Caco-2 (cell line): ENCODE measurements at places on chromosomes 12 and 14. TPM values are rescaled to one million over a fixed set of nuclear protein-coding genes. Genes with fewer than 3 reads are reported as not detected.
A peak's percentile ranks its signal among the peaks of the same experiment; 100 is the strongest.

DIO2 gene
- 3.4 and 4.9 TPM in 2 replicates for total RNA-seq

ANAPC7 gene
- total RNA-seq: 90.4 and 93.8 TPM in 2 replicates

PLXNC1 gene
- total RNA-seq: 41.3 and 47.7 TPM in 2 replicates

CORO1C gene
- total RNA-seq: 176 and 195 TPM in 2 replicates

GRCh38 chr14:68956724-68957123 lies 22.4 kb downstream of the ACTN1 start:
- H3K27ac ChIP-seq: no peak overlapping the region
- no peaks in the 10 kb centered on the region for H3K27me3 ChIP-seq
- no peaks in the 10 kb centered on the region for H3K36me3 ChIP-seq
- peaks cover 12% of the 10 kb centered on the region; the same call in 1 of the 2 replicates for H3K4me1 ChIP-seq
- no peak for DNase-seq
- no peak overlapping the region for H3K4me3 ChIP-seq

DNA sequence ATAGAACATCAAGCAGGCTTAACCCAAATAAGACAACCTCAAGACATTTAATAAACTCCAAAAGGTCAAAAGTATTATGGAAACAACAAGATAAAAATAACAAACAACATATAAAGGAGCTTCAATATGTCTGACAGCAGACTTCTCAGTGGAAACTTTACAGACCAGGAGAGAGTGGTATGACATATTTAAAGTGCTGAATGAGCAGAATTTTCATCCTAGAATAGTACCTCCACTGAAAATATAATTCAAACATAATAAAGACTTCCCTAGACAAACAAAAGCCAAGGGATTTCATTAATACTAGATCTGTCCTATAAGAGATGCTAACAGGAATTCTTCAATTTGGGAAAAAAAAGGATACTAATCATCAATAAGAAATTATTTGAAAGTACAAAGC lies 1005.0 kb downstream of the TMTC2 start:
- H3K27ac ChIP-seq: no peak overlapping the region
- H3K4me1 ChIP-seq: no peaks in the 10 kb centered on the region
- H3K36me3 ChIP-seq: no peaks in the 10 kb centered on the region
- no peaks in the 10 kb centered on the region for H3K27me3 ChIP-seq
- H3K4me3 ChIP-seq: no peak overlapping the region

DNA sequence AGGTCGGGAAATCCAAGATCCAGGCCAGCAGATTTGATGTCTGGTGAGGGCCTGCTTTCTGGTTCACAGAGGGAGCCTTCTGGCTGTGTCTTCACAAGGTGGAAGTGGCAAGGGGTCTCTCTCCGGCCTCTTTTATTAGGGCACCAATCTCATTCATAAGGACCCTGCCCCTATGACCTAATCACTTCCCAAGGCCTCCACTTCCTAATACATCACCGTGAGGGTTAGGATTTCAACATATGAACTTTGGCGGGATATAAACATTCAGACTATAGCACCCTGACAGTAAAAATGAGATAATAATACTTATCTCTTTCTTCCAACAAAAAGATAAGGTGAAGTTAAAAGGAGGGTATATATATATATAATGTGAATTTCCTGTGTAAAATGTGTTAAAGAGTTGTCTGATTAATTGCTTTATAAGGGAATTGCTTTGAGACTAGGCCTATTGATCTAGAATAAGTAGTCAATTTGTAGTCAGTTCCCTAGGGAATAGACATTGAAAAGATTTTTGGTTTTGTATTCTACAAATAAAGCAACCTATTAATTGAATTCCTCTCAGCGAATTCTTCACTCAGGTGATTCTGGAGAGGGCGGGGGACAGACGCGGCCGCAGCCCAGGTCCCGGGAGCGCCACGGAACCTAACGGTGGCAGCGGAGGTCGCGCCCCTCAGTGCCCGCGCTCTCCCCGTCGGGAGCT lies 516 bp upstream of the LGALS3 start:
- no peaks in the 10 kb centered on the region for H3K27me3 ChIP-seq
- H3K36me3 ChIP-seq: peaks cover 2% of the 10 kb centered on the region; the same call in 1 of the 2 replicates
- H3K4me3 ChIP-seq: peak overlapping the region; percentile 96
- peak overlapping the region; percentile 73 for H3K27ac ChIP-seq
- DNase-seq: peak; percentile 47
- peaks cover 73% of the 10 kb centered on the region for H3K4me1 ChIP-seq

DNA sequence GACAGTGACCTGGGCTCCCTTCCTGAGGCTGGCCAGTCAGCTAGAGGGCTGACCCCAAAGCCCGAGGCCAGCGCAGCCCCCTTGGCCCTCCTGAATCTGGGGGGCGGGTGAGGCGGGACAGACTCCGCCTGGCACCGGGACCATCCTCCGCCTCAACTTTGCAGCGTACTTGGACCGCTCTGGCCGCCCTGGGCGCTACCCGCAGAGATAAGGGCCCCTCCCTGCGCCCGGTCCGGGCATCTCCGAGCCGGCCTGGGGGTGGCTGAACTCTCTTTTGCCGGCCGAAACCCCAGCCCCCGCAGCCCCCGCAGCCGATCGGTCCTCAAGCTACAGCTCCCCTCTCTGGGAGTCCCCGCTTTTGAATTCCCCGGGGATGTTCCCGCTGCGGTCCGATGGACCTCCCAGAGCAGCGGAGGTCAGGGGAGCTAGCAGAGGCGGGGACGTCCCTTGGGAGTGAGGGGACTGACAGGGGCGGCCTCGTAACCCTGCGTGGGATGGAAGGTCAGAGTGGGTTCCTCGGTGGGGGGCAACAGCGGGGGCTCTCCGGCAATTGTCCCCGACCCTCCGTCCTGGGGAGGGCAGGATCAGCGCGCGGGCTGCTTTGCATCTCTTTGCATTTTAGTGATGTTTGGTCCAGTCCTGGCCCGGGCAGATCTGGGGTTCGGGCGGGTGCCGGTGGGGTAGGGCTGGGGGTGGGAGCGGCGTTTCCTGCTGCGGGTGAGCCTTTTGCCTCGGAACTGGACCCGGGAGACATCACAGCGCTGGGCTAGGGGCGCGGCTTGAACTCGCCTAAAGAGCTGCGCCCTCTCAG lies at the start of gene CRIP1:
Gene CRIP1, plus strand, starts transcription at position 724 of the 811 bp plus-strand sequence. CDS start 374 bp downstream, outside the sequence.
- peak within 1 kb of the TSS; percentile 62 for H3K4me3 ChIP-seq
- H3K27me3 ChIP-seq: no peaks in the 10 kb centered on the region
- no peak for DNase-seq
- H3K27ac ChIP-seq: peak within 1 kb of the TSS; percentile 50

GRCh38 chr14:104154246-104154645 lies 15.9 kb downstream of the KIF26A start:
- H3K4me1 ChIP-seq: no peaks in the 10 kb centered on the region
- no peak overlapping the region for H3K27ac ChIP-seq
- no peaks in the 10 kb centered on the region for H3K27me3 ChIP-seq
- H3K36me3 ChIP-seq: no peaks in the 10 kb centered on the region
- no peak for DNase-seq
- H3K4me3 ChIP-seq: no peak overlapping the region

- H3K36me3 ChIP-seq: no peaks in the 10 kb centered on the region
- peaks cover 11% of the 10 kb centered on the region for H3K4me1 ChIP-seq
- no peak overlapping the region for H3K27ac ChIP-seq
- no peak overlapping the region for H3K4me3 ChIP-seq
- no peaks in the 10 kb centered on the region for H3K27me3 ChIP-seq
These were observed 3.6 kb upstream of the PLXNC1 start for GRCh38 chr12:94144781-94145180.
